H4 (cell line): ENCODE measurements at places on chromosomes 3 and 15. TPM values are rescaled to one million over a fixed set of nuclear protein-coding genes. Genes with fewer than 3 reads are reported as not detected.
A peak's percentile ranks its signal among the peaks of the same experiment; 100 is the strongest.

- DNase-seq: no peak
Observed at GRCh38 chr3:130969621-130970020, 57.0 kb downstream of the ASTE1 start.

- DNase-seq: no peak
Observed at GRCh38 chr3:90080988-90081387, 973.6 kb downstream of the EPHA3 start.

DNA sequence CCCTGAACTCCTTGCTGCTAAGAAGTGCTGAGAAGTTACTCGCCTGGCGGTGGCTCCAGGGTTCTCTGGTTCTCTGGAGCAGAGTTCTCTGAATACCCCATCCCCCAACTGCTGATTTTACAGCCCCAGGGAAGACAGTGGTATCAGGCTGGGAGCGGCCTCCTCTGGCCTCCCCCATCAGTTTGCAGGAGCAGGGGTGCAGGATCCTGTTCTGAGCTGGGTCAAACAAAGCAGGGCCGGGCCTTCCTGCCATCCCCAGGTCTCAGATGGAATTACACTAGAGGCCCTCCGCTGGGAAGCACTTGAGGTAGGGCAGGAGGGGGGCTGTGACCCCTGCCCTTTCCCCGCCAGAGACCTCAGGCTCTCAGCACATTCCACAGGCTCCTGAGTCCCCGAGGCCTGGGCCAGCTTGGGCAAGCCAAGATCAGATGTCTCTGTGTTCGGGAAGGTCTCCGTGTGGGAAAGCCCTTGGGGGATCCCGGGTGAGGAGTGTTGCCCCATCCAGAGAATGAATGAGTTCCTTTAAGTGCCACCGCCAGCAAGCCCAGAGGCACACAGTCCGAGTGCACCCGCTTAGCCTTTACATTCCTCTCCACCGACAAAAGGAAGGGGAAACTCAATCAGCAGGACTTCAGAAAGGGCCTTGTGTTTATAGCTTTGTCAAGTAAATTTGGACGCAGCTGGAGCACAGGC lies 149.9 kb downstream of the LRRK1 start:
- DNase-seq: peak; percentile 32

GRCh38 chr15:72999586-72999985 lies 52.7 kb upstream of the NEO1 start:
- no peak for DNase-seq

The AGTR1 gene
- 0.45 and 0.53 TPM in 2 replicates for total RNA-seq

The HOMER2 gene
- total RNA-seq: 16.0 and 25.2 TPM in 2 replicates

DNA sequence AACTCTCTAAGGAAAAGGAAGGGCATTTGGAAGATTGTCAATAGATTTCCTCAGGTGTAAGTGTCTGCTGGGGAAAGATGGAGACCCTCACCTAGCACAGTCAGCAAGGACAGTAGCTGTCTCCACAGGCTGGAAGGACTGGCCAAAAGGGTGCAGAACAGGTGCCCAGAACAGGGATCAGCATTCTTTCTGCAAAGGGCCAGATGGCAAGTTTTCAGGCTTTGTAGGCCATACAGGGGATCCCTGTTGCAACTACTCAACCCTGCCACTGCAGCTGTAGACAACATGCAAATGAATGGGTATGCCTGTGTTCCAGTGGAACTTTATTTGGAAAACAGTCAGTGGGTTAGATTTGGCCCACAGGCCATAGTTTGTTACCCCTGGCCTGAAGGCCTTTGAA lies 8.1 kb downstream of the AGBL1 start:
- DNase-seq: no peak

DNA sequence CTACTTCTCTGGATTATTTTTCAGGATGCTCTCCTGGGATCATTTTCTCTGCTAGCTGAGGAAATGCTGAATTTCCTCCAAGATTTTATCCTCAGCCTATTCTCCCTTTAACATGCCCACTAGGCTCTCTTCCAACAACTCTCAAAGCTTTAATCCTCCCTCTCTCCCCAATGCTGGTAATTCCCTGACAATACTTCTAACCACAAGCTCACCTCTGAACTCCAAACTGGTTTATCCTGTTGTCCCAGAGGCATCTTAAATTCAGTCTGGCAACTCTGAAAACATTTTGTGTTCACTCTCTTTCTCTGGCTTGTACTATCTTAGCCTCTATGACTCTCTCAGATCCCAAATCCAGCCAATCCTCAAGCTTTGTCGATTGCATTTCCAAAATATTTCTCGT lies 490.3 kb downstream of the MECOM start:
- DNase-seq: no peak

The SI gene
- 0.04 TPM in 1 of 2 replicates, not detected in the other for total RNA-seq

DNA sequence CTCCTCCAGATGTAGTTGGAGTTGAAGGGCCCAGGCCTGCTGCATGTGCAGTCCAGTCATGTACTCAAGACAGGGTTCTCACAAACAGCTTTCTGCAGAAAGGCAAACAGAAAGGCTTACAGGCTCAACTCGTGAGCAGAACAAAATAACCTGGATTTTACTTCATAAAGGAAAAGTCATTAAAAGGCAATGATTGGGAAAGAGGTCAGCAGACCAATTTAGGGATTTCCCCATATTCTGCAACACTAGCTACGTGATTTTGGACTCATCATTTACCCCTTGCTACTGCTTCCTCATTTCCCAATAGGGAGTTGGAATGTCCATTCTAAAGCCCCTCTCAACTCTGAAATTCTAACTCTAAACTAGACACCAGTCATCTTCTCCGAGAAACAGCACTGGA lies 18.1 kb downstream of the METTL6 start:
- no peak for DNase-seq

The PLXNB1 gene
- total RNA-seq: 4.3 and 9.6 TPM in 2 replicates

GRCh38 chr15:96123028-96123400 lies 207.5 kb upstream of the NR2F2 start:
- DNase-seq: no peak

The IQCF5 gene
- total RNA-seq: not detected in 2 replicates

The LSAMP gene
- 4.7 and 5.9 TPM in 2 replicates for total RNA-seq

GRCh38 chr3:27610800-27611525 lies 111.2 kb downstream of the EOMES start:
- DNase-seq: no peak

The TRIM42 gene
- not detected in 2 replicates for total RNA-seq

The TXNRD3 gene
- total RNA-seq: 11.6 and 14.4 TPM in 2 replicates

DNA sequence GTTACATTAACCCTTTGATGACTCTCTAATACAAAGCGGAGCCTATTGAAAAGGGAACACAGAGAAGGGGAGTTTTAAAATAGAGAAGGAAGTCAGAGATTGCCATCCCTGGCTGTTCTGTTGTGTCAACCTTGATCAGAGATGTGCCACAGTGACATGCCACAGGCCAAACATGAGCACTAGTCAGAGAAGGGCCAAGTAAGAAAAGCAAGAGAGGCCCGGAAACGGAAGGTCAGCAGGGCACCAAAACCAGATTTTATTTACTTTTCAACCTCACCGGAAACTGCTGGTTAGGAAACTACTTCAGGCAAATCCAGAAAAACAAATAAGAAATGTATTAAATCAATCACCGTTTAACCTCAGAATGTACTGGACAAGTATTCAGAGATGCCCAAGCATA lies 171.8 kb downstream of the ALCAM start:
- no peak for DNase-seq

The ZNF35 gene
- total RNA-seq: 11.0 and 14.1 TPM in 2 replicates

The ARGFX gene
- total RNA-seq: not detected in 2 replicates

The COL6A5 gene
- not detected in 2 replicates for total RNA-seq

GRCh38 chr15:25803036-25803435 lies 60.1 kb downstream of the ATP10A start:
- DNase-seq: no peak

- no peak for DNase-seq
Observed at GRCh38 chr3:47912006-47912504, 104.2 kb downstream of the MAP4 start.

The CACNA2D2 gene
- total RNA-seq: 0.04 TPM in 1 of 2 replicates, not detected in the other

The ZDHHC19 gene
- total RNA-seq: not detected in 2 replicates

GRCh38 chr3:80492162-80492561 lies 724.4 kb upstream of the ROBO1 start:
- DNase-seq: no peak

GRCh38 chr3:38551026-38551832 lies 55.1 kb downstream of the EXOG start:
- DNase-seq: no peak

DNA sequence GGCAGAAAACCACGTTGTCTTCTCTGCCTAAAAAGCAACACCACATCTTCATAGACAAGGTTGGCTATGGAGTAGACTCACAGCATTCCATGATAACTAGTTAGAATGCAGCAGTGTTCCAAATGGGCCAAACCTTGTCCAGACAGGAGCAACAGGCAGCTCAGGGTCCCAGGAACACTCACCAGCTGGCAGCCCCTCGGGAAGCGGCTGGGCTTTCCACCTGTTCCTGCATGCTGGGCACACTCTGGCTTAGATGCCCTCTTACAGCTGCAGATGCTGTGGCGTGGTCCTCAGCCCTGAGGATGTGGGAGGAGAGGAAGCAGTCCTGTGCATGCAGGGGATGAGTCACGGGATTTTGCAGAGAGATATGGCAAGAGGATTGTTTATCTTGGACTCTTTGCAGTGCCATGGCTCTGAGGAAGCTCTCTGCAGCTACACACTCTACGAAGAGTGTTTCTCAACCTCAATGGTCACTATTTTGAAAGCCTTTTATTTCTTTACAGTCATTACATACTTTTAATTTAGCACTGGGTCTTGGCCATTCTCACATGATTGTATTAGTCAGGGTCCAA lies 11.3 kb downstream of the NRROS start:
- peak; percentile 90 for DNase-seq

DNA sequence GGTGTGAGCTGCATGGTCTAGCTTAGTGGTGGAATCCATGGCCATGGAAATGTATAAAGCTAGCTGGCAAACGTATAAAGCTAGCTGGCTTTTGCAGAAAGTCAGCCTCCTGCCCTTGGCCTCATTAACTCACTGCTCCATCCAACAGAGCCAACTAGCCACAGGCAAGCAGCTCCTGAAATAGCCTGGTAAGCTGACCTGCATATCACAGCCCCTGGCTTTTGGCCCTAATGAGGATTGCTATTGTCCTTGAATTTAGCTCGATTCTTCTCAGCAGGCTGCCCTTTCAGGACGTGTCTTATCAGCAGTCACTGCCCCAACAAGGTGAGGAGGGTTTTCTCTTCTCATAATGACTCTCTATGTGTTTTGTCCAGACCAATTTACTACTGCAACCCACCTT lies 446.8 kb downstream of the WDR72 start:
- no peak for DNase-seq

DNA sequence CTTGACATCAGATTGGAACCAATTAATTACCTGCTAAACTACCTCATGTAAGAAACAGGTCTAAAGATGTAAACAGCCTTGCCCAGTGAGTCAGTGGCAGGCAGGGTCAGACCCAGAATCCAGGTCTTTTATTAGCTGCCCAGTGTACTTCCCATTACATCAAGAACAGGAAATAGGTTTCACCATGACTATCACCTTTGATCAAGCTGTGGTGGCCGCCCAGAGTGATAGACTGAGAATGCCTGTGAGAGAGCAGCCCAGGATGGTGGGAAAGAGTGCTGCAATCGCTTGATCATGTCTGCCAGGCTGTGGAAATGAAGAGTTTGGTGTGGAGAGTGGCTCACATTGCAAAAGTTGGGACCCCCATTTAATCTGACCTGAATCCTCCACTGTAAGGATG lies 61.3 kb upstream of the PIAS1 start:
- DNase-seq: no peak

DNA sequence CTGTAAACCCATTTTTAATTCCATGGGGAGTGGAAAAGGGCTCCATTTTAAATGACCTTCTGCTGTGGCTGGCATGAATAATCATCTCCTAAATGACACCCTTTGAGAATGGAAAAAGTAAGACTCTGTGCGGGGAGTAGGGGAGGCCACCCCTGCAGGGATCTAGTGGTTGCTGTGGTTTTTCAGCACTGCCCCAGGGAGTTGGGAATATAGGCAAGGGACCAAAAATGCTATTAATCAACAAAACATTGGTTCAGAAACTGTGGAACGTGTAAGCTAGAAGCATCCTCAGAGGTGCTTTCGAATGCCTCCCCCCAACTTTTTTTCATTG lies 30.1 kb upstream of the ADAMTS7 start:
- no peak for DNase-seq

DNA sequence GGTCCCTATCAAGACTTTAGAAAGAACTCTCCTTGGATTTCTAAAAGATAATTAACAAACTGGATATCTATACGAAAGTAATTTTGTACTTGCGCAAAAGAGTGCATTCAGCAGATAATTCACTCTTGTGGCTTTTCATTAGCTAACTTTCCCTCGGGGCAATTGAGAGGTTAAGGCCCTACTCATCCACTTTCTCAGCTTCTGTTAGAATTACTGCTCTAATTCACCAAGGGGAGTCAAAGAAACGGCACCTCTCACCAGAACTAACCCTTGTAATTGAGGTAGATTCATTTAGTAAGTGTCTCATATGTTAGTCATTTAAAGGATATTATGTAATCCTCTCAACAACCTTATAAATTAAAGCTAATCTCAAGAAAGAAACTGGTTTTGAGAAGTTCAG lies 22.5 kb upstream of the MB21D2 start:
- DNase-seq: no peak

- DNase-seq: no peak
Observed at GRCh38 chr15:92667287-92667904, 11.8 kb upstream of the FAM174B start.

DNA sequence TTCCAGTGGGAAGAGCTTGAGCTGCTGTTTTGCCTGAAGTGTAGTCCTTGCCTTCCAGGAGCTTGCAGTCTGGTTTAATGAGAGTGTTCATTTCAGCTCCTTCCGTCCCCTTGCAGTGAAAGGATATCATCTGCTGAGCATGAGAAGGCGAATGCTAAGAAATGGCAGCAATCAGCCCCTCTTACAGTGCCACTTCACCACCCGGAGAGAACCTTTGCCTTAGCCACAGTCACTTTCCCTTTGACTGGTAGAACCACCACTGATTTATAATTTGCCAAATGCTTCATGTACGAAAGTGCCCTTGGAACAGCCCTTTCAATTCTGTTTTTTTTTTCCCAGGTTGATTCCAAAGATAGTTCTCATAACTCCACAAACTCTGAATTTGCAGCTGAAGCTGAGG lies 11.5 kb downstream of the TATDN2 start:
- DNase-seq: no peak

DNA sequence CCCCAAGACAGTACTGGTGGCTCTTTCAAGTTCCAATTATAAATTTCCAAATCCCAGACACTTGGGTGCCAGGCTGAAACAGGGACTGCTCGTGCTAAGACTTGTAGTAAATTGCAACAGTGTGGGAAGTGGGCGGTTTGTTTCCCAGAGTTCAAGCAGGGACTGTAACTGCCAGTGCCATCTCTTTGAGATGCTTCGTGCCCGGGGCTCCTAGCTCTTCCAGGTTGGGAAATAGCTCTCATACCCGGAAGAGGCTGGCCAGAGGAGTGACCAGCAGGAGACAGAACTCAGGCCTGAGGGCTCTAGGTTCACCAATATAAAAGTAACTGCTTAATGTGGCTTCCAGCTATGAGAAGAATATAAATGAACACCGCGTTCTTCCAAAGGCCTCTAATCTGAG lies 54.0 kb upstream of the NEO1 start:
- DNase-seq: no peak

The FAM81A gene
- 3.9 and 5.6 TPM in 2 replicates for total RNA-seq

- DNase-seq: no peak
Observed at GRCh38 chr15:71452893-71453292, 337.6 kb downstream of the THSD4 start.
